ENCODE measurements at places on chromosomes 2 and 18.
A peak's percentile ranks its signal among the peaks of the same experiment; 100 is the strongest.

DNA sequence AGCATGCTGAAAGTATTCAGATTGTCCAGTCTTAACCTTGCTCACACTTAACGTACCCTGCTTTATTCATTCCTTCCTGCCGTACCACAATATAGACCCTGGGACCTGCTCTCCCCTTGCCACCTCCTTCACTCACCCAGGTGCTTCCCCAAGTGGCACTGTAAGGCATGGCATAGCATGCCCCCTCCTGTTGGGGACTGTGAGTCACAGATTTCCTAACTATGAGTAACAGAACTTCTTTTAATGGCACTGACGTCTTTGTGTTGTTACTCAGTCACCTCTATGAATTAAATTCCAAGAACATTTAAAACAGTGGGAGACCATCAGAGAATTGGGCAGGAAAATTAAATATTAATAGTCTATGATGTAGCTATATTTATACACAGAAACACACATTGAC lies 117.2 kb downstream of the CTNNA2 start:
- no peak for DNase-seq

DNA sequence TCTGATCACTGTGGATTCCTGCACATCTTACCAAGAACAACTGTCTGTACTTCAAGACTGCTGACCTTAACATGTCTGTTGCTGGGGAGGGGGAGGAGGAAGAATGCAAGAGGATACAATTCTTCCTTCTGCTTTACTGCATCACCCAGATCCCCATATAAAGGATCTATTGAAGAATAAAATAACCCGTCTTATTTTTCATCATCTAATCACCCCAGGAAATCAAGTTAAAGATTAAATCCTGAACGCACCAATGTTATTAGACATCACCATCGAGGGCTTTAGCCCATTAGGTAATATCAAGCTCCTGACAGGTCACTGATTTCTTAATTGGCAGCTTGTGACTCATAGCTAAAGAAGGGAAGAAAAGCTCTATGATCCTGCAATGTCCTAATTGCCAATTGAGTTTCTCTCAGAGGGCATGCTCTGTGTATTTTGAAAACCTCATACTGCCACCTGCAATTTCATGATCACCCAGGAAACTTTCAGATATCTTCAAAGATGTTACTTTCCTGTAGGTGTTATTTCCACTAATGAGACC lies 75.4 kb upstream of the KCNE4 start:
- DNase-seq, result no peak

- no peak for DNase-seq
Measured at GRCh38 chr2:121471532-121472469, 58.9 kb upstream of the RNU4ATAC start.

DNA sequence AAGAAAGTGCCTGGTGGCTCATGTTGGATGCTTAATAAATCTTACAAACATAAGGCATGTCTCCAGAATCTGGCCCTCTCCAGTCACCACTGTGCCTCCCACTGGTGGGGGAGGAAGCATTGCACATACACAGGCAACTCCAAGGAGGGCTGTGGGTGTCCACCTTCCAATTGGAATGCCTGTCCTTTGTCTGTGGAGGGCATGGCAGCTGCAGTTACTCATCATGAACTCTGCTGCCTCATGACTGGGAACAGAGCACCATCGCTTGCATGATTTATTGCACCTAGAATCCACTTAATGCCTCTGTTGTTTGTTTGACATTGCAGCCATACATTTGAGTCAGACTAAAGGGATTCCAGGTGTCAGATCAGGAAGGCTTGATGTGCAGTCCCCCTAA lies 278.9 kb downstream of the PRKCE start:
- DNase-seq, result no peak

DNA sequence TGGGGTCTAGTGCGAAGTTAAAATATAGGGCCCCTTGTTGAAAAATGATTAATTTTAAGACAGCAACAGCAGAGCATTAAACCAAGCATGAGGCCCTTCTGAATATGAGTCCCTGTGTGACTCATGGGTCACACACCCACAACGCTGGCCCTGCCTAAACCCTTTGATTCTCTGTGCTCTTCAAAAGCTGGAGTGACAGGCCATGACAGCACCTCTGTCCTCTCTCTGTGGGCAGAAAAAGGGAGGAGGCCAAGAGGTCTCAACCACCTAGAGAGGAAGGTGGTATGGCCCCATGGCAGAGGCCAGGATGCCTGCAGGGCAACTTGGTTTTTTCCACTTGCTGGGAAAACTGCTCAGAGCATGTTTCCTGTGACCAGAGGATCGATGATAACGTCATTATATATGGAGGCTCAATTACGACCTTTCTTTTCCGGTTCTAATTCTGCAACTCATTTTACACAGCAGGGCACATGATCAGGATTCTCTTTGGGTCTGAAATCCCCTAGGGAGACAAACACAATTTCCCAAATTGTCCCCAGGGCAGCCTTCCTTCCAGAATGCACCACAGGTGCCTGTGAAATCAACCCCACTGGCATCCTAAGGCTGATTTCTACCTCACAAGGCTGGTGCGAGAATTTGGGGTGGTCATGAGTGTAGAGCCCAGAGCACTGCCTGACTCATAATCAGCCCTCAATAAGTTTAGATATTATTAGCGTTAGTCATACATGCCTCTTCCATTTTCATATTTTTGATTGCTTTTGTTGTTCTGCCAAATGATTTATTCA lies 102.0 kb upstream of the PPP1CB start:
- peak; percentile 39 for DNase-seq

DNA sequence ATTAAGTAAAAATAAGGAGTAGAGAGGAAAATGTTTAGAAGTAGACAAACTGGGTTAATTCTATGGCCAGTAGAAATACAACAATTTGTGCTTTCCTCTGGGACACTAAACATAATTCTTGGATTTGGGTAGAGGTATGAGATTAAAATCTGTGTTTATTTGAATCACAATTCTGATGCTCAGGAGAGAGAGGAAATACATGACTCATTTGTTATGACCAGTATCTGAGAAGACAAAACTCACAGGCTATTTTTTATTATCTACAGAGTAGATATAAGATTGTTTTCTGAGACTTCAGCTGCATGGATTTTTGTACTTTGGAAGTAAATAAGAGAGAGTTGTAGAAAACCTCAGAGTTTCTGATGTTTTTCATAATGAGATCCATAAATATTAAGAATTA lies 315.7 kb upstream of the CWC22 start:
- no peak for DNase-seq

DNA sequence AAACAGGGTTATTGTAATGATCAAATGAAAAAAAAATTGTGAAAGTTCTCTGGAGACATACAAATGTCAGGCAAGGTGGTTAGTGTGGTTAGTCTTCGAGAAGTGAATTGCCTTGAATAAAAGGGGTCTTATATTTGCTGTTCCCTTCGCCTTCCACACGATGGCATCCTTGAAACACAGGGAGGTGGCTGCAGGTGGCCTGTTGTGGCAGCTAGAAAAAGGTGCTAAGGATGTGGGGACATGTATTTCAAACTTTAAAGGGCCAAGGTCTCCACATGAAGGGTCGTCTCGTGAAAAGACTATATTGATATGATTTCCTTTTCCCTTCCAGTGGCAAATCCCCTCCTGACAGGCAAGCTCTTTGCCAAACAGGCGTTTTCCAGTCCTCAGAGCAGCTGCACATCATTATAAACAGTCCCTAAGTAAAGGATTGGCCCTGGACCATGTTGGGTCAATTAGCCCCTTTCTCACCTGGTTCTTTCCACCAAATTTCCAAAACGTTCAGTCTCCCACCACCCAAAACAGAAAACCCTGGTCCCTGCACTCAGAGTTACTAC lies 68.5 kb downstream of the COPS8 start:
- DNase-seq, result no peak

- no peak for DNase-seq
Measured at GRCh38 chr2:105910497-105911238, 166.0 kb downstream of the NCK2 start.
